Smooth muscle cell of trachea (primary cell): ENCODE measurements at places on chromosomes 2 and 18. TPM values are rescaled to one million over a fixed set of nuclear protein-coding genes. Genes with fewer than 3 reads are reported as not detected.

Gene DSG2
- total RNA-seq, result 0.33 and 0.73 TPM in 2 replicates

Gene SLC19A3
- 0.17 and 0.29 TPM in 2 replicates for total RNA-seq

Gene DLGAP1
- 0.17 and 3.1 TPM in 2 replicates for total RNA-seq

Gene RBM43
- total RNA-seq, result 8.4 and 12.2 TPM in 2 replicates

Gene TACR1
- total RNA-seq, result 0.33 TPM in 1 of 2 replicates, not detected in the other

Gene TRIM54
- total RNA-seq, result under 0.01 TPM in 1 of 2 replicates, not detected in the other

Gene SATB2
- 11.3 and 20.2 TPM in 2 replicates for total RNA-seq

Gene MREG
- 6.5 and 7.6 TPM in 2 replicates for total RNA-seq
